ENCODE measurements at places on chromosomes 2 and 18.

- DNase-seq, result no peak
These were observed 5.4 kb downstream of the NEB start for GRCh38 chr2:151728804-151729414.

- DNase-seq, result no peak
These were observed 164.3 kb upstream of the SIX2 start for GRCh38 chr2:45173513-45173912.

GRCh38 chr2:152792974-152793373 is 74.6 kb downstream of the ARL6IP6 start:
- DNase-seq, result no peak

DNA sequence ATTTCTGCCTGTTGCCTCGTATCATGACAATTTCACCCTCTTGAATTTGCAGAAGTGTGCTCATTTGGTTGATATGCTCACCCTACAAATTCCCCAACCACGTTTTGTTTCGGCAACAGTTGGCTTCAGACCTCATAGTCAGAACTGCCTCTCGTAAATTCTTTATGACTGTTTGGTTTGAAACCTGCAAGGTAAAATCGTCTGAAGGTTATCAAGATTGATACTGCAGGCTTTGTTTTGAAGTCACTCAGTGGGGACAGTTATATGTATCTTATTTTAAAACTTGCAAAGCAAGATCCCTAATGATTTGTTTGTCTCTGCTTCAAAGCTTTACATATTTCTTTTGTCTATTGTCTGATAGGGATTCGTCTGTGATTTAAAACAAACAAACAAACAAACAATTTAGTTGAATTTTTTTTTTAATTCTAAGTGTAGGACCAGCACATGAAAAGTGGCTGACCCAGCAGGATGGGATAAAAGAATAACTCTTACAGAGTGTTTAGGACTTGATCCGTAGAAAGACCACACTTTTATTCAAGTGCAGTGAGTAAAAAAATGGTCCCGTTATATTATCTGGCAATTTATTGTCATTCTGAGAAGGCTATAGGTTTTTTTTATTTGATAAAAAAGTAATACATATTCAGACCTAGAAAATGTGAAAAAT is 45.7 kb upstream of the MYCN start:
- DNase-seq, result no peak

- no peak for DNase-seq
These were observed 22.1 kb downstream of the TNP1 start for GRCh38 chr2:216837740-216838139.

- DNase-seq, result peak; percentile 76
These were observed 1.1 kb downstream of the MYCN start for GRCh38 chr2:15941481-15941850.

All from glutamatergic neuron (in vitro differentiated cells).